ENCODE measurements at places on chromosomes 16 and 17.
A peak's percentile ranks its signal among the peaks of the same experiment; 100 is the strongest.

- DNase-seq, result no peak
These were observed 8.8 kb upstream of the BIRC5 start for GRCh38 chr17:78205124-78205775.

DNA sequence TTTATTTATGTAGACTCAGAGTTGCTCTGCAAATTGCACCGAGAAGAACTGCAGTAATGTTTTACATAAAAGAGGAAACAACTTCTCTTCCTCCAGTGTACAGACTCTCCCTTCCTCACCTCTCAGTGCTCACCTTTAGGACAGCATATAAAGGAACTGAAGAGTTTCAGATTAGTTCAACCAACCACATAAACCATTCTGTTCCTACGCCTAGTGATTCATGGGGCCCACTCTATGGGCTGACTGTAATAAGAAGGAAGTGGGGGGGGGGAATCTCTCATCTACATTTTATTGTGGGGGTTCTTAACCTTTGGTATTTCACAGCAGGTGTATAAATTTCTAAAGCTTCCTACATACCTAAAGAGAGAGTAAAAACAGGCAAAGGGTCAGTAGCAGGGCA is 18.3 kb downstream of the ZSWIM7 start:
- no peak for DNase-seq

GRCh38 chr17:38540514-38541045 is 65.2 kb downstream of the SRCIN1 start:
- DNase-seq, result no peak

- no peak for DNase-seq
These were observed 6.0 kb downstream of the CIITA start for GRCh38 chr16:10883004-10883403.

DNA sequence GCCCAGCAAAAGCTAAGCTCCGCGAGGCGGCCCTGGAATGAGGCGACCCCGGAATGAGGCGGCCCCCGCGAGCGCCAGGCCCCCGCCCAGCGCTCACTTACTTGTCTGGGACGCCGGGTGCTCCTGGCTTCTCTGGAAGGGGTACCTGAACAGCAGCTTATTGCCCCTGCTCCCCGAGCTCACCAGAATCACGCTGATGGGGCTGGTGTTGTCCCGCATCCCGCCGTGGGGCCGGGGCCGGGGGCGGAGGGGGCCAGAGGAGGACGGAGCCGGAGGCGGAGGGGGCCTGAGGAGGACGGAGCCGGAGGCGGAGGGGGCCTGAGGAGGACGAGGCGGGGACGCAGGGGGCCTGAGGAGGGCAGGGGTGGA is 440 bp downstream of the NPRL3 start:
- DNase-seq, result peak; percentile 10

- no peak for DNase-seq
These were observed 260.1 kb downstream of the IRX3 start for GRCh38 chr16:54026456-54026855.

GRCh38 chr17:53560953-53561352 is 261.8 kb upstream of the KIF2B start:
- DNase-seq, result no peak

GRCh38 chr16:49337814-49338350 is 35.7 kb upstream of the C16orf78 start:
- no peak for DNase-seq

DNA sequence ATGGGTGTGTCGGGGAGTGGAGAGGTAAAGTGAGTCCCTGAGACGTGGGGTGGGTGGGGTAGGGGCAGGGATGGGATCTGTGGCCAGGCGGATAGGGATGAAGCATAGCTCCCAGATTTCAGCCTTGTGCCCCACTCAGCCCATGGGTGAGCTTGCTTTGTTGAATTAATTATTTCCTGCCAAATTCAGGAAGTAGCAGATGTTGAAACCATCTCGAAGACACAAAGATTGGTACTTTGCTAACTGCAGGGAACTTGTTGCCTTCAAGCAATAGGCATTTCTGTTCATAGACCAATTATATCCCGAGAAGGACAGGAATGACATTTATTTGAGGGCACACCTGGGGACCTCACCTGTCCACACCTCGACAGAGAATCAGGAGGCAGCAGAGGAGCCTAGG is 11.0 kb upstream of the C16orf74 start:
- DNase-seq, result no peak

- no peak for DNase-seq
These were observed 66.8 kb upstream of the RASL10B start for GRCh38 chr17:35664685-35665084.

DNA sequence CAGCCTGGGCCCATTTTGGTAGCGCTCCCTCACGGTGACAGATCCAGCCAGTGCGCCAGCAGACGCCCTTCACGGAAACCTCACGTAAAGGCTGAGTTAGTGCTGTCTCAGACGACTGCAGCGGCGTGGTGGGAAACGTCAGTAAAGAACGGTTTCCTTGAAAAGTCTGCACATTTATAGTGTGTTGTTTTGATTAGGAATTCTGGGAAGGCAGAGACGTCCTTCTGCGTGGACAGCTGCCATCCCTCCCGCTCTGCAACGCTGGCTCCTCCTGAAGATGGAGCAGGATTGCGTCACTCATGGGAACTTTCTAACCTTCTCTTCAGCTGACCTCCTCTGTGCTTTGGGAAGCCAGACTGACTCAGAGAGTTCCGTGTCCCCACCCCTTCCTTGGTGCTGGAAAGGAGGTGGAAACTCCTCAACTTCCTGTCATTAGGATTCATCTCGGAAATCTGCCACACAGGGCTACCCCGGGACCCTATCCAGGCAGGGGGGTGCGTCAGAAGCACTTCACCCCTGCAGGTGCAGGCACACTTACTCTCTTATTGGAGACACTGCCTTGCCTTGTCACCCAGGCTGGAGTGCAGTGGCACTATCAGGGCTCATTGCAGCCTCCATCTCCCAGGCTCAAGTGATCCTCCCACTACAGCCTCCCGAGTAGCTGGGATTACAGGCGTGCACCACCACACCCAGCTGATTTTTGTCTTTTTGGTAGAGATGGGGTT is 24.3 kb upstream of the CRISPLD2 start:
- no peak for DNase-seq

- DNase-seq, result no peak
These were observed 529.1 kb downstream of the HS3ST4 start for GRCh38 chr16:26220894-26221293.

DNA sequence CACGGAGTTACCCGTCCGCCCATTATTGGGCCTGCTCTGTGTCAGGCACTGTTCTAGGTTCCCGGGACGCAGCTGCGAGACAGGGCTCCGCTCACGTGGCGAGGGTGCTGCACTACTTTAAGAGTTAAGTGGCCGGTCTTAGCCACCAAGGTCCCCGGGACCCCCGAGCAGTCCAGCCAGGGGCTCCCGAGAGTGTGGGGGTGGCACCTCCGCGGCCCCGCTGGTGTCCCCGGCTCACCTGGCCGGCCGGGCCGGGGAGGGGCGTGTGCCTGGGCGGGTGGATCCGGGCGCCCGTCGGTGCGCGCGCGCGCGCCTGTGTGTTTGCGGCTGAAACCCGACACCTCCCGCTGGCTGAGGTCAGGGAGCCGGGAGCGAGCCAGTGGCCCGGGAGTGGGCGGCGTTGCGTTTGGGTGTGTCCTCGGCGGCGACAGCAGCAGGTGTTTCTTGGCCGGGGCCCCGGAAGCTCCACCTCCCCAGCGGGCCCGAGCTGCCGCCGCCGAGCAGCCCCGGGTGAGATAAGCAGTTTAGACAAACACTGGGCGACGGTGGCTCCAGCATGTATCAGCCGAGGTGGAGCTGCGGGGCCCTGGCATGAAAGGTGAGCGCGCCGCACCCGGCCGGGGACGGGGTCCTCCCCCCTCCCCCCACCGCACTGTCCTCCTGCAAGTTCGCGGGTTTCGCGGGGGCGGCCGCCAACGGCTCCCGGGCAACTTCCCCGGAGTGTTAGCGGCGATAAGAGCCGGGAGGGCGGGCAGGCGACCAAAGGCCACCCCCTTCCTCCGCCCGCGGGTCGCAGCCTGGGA is at the start of gene GSE1:
Gene GSE1, plus strand, starts transcription at position 522 of the 803 bp plus-strand sequence. Its CDS starts 70 bp downstream, at position 592.
- peak; percentile 85 for DNase-seq

DNA sequence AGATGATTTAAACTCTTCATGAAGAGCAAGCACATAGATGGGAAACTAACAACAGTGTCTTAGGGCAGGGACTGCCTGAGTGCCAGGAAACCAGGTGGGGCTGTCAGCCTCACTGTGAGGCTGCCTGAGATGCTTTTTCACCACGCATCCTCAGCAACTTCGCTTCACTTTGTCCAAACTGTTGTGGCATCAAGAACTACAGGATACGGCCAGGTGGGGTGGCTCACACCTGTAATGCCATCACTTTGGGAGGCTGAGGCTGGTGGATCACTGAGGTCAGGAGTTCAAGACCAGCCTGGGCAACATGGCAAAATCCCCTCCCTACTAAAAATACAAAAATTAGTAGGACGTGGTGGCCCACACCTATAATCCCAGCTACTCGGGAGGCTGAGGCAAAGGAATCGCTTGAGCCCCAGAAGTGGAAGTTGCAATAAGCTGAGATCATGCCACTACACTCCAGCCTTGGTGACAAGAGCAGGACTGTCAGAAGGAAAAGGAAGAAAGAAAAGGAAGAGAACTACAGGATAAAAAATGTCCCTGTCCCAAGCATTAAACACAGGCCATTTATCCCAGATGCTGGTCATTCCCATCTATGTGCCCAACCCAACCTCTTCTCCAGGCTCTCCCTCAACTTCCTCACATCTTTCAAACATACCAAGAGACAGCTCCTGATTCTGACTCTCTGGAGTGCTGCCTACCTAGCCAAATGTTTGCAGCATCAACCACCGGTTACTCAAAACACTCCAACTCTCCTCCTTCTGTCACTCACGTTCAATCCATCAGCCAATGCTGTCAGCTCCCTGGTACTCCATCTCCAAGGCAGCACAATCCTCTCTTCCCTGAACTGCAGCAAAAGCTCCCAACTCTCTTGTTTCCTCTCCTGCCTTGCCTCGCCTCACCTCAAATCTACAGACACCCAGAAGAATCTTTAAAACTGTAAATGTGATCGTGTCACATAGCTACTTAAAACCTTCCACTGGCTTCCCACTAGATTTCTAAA is 1.6 kb downstream of the EIF4A3 start:
- no peak for DNase-seq

DNA sequence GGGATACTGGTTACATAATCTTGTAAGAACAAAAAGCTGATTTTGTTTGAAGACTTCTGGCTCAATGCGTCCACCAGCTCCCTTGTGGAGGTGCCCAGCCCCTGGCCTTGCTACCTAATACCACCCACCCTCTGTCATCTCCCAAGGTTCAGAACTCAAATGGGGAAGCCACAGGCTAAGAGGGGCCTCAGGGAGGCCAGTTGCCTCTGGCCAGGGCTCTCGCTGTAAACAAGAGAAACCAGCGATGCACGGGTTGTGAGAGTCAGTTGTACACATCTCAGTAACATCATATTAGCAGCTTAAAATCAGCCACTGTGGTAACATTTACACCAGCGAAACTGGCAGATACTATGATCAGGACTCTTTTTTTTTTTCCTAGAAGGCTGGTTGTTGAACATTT is 6.0 kb downstream of the TEKT5 start:
- no peak for DNase-seq

GRCh38 chr16:15491411-15491810 is 57.0 kb downstream of the BMERB1 start:
- no peak for DNase-seq

DNA sequence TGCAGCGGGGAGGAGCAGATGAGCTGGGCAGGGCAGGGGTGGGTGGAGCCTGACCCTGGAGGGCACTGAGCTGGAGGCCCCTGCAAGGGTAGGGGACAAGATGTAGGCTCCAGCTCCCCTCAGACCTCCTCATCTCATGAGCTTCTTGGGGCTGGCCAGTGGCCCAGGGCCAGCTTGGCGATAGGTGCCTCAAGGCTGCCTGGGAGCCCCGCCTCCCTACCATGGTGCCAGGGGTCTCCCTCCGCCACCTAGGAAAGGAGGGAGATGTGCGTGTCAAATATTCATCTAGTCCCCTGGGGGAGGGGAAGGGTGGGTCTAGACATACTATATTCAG is 3.9 kb downstream of the HIRIP3 start:
- no peak for DNase-seq

DNA sequence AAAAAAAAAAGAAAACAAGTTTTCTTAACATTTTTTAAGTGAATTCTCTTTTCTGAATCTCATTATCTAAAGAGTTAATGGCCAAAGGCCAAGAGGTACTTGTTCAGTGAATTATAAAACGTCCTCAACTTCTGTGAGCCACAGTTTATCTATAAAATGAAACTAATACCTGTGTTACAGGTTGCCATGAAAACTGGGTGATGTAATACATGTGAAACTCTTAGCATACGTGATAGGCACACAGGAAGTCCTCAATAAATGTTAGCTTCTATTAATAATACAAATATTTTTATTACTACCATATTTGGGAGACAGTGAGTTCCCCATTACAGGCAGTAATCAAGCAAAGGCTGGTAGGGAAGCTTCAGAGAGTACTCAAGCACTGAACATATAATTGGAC is 13.5 kb upstream of the INPP5K start:
- no peak for DNase-seq

Measured in NCI-H2171 (cell line).